Karpas-422 (cell line): ENCODE measurements at places on chromosomes 4 and X.
A peak's percentile ranks its signal among the peaks of the same experiment; 100 is the strongest.

GRCh38 chr4:6008092-6008551 lies 10.1 kb downstream of the C4orf50 start:
- no peak for DNase-seq

- DNase-seq = no peak
These were observed 16.8 kb downstream of the CEP135 start for GRCh38 chr4:55965585-55965984.

- DNase-seq = peak; percentile 51
These were observed 64.5 kb upstream of the WDR1 start for GRCh38 chr4:10180927-10181744.

DNA sequence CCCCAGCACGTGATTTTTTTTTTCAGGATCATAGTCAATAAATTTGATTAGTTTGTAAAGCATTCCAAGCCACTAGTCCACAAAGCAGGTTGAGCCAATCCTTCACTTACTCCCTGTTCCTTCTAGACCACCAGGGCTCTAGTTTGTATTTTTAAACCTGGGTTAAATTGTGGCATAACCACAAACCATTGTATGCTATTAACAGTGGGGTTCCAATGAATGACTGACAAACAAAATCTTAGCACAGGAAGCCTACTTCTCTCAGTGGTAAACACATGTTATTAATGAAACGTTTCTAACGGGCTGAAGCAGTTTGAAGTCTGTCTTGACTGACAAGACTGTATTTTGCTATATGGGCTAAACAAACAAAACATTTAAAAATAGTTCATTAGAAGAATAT lies 48.6 kb upstream of the GYPA start:
- DNase-seq = no peak

- DNase-seq = no peak
These were observed 43.1 kb downstream of the CXXC4 start for GRCh38 chr4:104451573-104451972.

GRCh38 chrX:38807873-38808272 lies 6.6 kb downstream of the MID1IP1 start:
- no peak for DNase-seq

- no peak for DNase-seq
These were observed 1443.4 kb downstream of the ARAP2 start for GRCh38 chr4:34800953-34801352.

- DNase-seq = peak; percentile 70
These were observed 67.6 kb upstream of the SLC7A3 start for GRCh38 chrX:70998411-70999027.

DNA sequence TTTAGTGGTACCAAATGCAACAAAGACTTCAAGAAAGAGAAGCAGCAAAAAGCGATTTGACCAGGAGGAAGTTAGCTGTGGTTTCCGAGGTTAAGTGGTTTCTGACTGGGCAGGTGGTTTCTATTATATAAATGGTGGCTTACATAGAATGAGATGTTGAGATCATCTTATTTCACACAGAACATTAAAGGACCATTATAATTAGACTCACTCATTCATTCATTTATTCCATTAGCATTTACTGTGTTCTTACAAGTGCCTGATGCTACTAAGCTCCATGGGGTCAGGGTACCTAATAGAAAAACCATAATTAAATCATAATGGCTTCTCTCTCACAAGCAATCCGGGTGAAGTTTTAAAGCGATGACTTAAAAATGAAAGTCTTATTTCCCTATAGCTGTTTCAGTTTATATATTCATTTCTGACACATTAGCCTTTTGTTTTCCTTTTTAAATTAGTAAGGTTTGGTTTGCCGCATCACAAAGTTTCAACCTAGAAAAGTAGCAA lies 10.6 kb downstream of the TSPAN6 start:
- DNase-seq = no peak

- DNase-seq = no peak
These were observed 485.3 kb upstream of the PITX2 start for GRCh38 chr4:111108153-111108552.

- no peak for DNase-seq
These were observed 418.5 kb upstream of the HS3ST1 start for GRCh38 chr4:11847167-11847566.

GRCh38 chr4:7323461-7323871 lies 111.3 kb downstream of the PSAPL1 start:
- DNase-seq = no peak

GRCh38 chr4:140654495-140654814 lies 85.7 kb upstream of the UCP1 start:
- no peak for DNase-seq

DNA sequence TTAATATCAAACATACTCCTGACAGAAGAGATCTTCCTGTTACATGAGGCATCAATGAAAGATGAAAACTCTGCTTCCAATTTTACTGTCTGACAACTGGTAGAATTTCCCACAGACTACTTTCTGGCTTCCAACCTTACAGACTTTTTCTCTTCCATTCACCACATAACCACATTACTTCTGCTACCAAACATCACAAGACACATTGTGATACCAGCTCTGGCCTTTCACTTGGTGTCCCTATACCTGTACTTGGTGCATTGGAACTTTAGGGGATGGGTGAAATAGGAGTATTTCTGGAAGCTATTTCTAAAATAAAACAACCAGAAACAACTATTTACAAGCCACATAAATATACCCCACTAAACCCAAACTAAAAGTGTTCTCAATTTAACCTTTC lies 20.5 kb downstream of the AMTN start:
- DNase-seq = no peak

DNA sequence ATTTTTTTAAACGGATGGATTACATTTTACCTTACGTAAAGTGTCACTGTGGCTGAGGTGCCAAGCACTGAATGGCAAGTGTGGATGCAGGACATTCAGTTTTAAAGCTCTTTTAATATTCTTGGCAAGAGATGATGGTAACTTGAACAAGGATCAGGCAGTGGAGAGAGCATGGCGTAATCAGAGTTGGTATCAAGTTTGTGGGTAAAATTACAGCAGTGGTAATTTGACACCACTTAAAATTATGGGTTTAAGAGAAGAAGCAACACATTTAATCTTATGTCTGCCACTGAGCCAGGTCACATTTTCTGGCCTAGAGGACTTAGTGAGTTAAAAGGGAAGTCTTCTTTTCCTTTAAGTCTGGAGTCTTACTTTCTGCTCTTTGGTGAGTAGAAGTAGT lies 100.5 kb downstream of the NAA11 start:
- no peak for DNase-seq

DNA sequence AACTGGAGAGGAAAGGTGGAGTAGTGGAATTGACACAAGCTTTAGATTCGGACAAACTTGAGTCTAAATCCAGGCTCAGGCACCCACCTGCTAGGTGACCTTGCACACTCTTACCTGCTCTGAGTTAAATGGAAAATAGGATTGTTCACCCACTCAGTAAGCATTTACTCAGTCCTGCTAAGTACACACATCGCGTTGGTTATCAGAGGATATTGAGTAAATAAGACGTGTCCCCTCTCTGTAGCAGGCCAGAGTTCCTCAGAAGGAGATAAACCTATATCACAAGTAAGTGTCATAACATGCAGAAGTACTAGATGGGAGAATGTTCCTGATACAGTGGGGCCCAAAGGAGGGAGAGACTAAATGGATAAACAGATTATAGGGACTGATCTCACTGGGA lies 117.7 kb downstream of the SMIM20 start:
- DNase-seq = no peak

DNA sequence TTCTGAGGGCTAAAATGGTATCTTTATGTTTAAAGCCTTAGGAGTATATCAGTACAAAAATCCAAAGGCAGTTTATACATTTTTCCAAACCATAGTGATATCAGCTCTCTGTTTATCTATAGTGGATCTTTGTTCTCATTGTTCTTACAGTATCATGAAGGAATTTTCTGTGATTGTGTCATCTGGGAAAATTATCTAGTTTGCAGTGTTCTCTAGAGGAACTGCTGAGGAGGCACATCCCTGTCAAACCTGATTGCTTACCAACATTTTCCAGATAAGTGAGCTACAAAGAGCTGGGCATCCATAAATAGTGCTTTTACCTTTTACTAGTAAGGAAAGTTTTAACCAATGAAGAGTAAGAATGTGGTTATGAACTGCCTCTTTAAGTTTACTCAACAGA lies 44.9 kb upstream of the SLC25A31 start:
- no peak for DNase-seq

DNA sequence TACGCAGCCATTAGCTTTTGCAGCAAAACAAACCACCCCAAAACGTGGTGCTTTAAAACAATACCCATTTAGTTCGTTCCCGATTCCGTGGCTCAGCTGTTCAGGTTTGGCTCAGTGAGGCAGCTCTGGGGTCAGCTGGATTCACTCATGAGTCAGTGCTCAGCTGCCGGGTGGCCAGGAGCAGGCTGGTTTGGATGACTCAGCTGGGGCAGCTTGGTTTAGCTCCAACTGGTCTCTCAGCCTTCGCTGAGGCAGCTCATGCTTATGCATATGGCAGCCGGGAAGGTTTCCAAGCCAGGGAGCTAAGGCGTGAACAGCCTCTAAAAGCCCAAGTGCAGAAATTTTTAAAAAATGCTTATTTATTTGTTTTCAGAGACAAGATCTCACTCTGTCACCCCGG lies 13.3 kb upstream of the CD99 start:
- DNase-seq = no peak

DNA sequence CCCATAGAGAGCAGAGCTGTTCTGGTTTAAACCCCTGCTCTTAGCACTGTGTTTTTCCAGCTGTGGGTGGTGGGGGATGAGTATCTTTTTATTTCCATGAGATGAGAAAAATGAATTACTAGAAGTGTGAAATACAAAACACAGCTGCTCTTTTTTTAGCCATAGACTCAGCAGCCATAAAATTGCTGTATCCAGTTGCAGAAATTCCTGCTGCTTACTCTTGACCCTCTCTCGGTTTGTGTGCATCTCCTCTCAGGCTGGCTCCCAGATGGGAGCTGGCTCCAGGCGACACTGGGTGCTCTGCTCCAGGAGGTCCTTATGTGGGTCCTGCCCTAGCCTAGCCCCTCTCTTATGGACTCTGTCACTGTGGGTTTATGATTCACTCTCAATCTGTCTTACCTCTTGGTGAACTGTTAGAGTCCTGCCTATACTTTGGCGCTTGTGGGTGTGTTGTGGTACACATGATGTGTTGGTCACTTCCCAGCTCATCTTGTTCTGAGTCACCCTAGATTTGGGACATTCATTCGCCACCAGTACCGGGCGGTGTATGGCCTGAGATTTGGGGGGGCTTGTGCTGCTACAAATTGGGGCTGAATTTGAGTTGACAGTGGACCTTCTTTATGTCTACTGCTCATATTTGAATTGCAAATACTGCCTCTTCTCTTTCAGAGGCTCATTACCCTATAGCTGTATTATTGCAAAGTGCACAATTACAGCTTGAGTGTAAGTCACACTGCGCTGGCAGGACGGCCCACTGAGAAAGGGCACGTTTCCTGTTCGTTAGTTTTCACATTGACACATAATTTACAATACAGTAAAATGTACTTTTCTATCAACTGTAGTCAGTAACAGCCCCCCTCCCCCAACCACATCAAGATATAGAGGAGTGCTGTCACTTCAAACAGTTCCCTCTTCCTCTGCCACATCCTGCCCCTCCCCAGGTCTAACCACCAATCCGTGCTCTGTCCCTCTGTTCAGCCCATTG lies 46.9 kb upstream of the MSANTD1 start:
- DNase-seq = no peak

DNA sequence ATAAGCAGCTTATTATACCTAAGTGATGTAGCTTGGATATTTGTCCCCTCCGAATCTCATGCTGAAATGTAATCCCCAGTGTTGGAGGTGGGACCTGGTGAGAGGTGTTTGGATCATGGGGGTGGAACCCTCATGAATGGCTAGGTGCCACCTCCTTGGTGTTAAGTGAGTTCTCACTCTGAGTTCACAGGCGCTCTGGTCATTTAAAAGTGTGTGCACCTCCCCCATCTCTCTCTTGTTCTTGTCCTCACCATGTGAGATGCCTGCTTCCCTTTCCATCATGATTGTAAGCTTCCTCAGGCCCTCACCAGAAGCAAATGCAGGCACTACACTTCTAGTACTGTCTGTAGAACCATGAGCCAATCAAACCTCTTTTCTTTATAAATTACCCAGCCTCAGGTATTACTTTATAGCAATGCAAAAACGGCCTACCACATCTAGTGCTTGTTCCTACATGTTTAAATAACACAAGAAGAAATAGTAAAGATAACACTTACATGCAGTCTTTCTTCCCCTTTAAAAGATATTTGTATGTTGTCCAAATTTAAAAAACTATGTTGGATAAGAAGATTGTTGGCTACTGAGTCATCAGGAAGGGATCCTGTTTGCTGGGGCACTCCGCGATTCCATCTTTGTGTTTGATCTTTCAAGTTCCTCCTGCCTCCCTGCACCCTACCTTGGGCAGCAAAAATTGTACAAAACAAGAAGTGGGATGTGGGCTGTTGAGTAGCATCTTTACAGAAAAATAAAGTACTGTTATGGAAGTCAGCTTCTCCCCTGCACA lies 29.7 kb downstream of the PPP1R2C start:
- peak; percentile 23 for DNase-seq

- no peak for DNase-seq
These were observed 24.4 kb upstream of the GBA3 start for GRCh38 chr4:22668301-22668700.

DNA sequence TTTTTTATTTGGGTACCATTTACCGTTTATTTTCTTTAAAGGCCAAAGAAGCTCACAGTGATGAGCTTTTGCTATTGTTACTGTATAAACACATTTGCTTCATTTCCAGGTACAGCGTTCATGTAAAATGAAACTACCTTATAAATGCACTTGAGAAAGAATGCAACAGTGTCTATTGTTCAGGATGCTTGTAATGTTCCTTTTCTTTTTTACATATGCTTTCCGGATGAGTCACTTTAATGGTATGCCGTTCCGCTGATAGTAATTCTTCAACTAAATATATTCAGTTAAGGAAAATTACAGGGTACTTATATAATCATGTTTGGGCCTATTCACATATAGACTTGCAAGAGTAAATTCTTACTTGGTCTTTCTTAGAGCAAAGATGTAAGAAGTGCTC lies 354.9 kb downstream of the RPA4 start:
- DNase-seq = no peak

GRCh38 chrX:49673394-49673793 lies 22.4 kb downstream of the PAGE1 start:
- DNase-seq = no peak

GRCh38 chr4:83252782-83253405 lies 31.7 kb downstream of the COQ2 start:
- DNase-seq = peak; percentile 84

DNA sequence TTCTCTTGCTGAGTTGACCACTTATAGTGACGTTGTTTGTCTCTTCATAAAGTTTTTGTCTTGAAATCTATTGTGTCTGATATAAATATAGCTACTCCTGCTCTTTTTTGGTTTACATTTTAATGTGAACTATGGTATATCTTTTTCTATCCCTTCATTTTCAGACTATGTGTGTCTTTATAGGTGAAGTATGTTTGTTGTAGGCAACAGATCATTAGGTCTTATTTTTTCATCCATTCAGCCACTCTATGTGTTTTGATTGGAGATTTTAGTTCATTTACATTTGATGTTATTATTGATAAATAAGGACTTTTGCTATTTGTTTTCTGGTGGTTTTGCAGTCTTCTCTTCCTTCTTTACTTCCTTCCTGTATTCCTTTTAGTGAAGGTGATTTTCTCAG lies 44.0 kb upstream of the SLC16A2 start:
- no peak for DNase-seq

- DNase-seq = no peak
These were observed 194.4 kb upstream of the ANK2 start for GRCh38 chr4:112855058-112855457.

- no peak for DNase-seq
These were observed 11.2 kb upstream of the AMOT start for GRCh38 chrX:112851806-112852205.

GRCh38 chrX:105973387-105973739 lies 65.2 kb downstream of the SERPINA7 start:
- no peak for DNase-seq

- no peak for DNase-seq
These were observed 227.2 kb downstream of the COX18 start for GRCh38 chr4:72842323-72842722.
